ENCODE measurements at places on chromosomes 2 and 18. TPM values are rescaled to one million over a fixed set of nuclear protein-coding genes. Genes with fewer than 3 reads are reported as not detected.

GRCh38 chr2:169237286-169237685 is 125.0 kb downstream of the LRP2 start:
- DNase-seq = no peak

DNA sequence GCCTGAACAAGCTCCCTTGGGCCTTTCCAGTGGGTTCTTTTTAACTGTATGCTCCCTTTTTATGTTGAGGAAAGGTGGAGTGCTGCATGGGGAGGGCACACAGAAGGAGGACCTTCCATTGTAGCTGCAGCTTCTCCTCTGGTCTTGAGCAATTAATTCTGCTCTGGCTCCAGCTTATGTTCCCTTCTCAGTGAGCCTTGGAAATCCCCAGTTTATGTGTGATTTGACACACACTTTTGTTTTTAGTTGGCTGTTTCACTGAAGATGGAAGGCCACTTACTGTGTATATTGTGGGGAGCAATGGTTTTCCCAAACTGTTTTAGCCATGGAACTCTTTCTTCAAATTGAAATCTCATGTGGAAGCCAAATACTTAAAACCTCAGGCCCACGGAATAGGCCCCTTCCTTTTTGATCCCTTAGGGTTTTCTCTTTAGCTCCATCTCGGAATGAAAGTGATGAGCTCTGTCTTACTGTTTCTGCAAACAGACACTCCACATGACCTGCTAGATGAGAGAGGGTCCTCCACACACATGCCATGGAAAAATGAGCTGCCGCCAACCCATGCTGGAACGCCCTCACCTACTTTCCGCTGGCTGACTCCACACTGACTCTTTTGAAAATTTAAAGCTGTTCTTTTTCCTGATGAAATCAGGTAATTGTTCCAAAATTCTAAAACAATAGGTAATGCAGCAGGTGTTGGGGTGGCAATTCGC is 280.9 kb upstream of the SIX2 start:
- no peak for DNase-seq

GRCh38 chr2:121335294-121336290 is 50.6 kb upstream of the TFCP2L1 start:
- DNase-seq = no peak

GRCh38 chr2:220243571-220243970 is 616.1 kb downstream of the SLC4A3 start:
- no peak for DNase-seq

- DNase-seq = no peak
These were observed 97.2 kb downstream of the TDRD15 start for GRCh38 chr2:21220930-21221329.

GRCh38 chr2:167551416-167551815 is 663.1 kb downstream of the XIRP2 start:
- DNase-seq = no peak

DSEL gene
- total RNA-seq = 157 TPM

DNA sequence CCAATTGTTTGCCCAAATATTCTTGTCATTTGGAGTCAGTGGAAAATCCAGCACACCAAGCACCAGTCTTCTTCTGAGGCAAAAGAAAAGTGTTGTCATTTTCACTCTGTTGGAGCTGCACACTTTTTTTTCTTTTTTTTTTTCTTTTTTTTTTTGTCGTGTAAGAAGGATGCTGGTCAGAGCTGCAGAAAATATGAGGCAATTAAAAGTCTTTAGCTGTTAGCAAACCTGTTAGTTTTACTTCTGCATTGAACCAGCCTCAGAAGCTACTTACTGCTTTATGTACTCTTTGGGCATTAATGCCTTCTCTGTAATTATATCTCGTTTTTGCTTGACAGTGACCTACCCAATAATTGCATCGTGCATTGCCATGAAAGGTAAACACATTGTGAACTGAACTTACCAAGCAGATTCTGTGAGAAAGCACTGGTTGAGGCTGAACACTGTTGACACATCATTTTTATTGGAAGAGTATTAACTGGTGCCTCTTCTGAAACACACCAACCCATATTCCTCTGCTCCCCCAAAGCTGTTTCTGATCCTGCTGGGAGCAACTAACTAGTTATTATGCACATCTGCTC is 165.4 kb downstream of the CAPN13 start:
- DNase-seq = no peak

CDH20 gene
- not detected for total RNA-seq

PTPRN gene
- total RNA-seq = 3.5 TPM

DNA sequence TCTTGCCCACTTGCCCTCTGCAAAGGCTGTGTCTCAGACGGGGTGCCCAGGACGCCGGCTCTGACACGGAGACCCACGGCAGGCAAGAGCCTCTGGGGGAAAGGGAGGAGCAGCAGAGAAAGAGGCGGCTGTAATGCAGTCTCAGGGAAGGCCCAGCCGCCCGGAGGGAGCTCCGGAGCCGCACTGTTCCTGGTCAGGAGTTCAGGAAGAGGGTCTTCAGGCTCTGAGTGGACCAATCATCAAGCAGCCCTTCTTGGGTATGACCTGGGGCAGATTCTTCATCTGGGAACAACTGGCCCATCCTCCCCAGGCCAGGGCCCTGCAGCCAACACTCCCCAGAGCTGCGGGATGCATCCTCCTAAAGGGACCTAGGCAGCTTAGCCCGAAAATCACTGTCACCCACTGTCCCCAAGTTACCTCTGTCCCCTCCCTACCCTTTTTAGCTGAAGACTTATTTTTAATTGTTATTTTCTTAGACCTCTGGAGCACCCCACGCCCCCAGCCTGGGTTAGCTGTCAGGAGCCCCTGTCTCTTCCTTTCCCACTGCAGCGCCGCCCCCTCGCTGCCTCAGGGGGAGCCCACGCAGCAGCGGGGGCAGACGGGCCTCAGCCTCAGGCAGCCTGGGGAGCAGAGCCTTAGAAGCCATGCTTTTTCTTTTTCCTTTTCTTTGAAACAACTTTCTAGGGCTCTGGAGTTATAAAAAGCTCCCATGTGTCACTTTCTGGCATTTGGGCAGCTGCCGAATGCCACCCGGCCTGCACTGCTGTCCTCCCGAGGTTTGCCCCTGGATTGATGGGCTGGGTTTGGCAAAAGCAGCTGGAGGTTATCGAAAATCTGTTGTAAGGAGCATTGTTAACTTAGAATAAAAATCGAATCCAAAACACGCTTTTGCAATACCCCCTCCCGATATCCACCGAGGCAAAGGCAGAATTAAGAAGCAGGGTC is 644 bp upstream of the NEU2 start:
- DNase-seq = no peak

GRCh38 chr2:30636311-30636710 is 170.9 kb downstream of the CAPN13 start:
- no peak for DNase-seq

DNA sequence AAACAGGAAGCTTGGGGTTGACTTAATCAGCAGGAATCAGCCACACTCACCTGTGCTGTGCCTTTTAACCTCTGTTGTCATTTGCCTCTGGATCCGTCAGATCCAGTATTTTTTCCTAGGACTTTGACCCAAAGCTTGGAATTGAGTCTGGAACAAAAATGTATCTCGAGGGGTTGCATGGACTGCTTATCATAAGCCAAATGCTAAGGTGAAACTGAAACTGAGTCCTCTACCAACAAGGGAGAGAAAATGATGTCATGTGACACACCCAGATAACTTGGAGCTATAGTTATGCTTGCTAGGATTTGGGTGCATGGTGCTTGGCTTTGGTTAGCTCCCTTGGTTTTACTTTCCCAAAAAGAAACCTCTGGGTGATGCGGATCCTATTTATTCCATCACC is 2158.6 kb upstream of the PIK3C3 start:
- peak; percentile 34 for DNase-seq

GRCh38 chr2:64639691-64640090 is 14.0 kb downstream of the SERTAD2 start:
- no peak for DNase-seq

DNA sequence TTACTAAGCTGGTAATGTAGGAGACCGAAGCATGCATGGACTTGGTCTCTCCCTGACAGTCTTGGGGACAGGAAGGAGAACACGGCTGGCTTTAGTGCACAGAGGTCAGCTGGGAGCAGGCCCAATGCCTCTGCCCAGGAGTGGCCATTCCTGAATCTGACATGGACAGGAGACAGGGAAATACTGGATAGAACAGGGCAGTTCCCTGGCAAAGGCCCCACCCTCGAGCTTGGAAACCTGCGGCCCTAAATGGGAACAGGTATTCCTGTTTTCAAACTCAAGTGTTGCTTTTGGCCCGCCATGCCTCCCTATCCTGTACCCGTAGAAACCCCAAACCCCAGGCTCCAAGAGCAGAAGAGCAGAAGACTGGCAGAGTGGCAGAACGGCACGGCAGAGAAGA is 107.4 kb downstream of the ZNF516 start:
- no peak for DNase-seq

DNA sequence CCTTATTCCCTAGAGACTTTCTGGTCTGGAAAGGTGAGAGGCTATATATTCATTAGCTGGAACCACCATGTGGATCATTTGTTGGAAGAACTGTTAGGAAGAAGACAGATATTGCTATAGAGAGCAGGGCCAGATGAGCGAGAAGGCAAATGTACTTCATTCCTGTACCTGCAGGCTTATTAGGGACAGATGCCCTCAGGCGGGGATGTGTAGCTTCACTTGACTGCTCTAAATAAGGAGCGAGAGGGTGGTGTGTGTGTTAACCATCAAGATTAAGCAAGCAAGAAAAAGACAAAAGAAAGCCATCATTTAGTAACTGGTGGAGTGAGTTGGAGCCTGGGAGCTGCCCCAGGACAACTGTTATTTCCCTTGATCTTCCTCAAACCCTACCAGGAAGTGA is 36.4 kb downstream of the NEDD4L start:
- no peak for DNase-seq

- DNase-seq = no peak
These were observed 27.9 kb downstream of the ZCCHC2 start for GRCh38 chr18:62550746-62551145.

GRCh38 chr18:79933765-79934164 is 17.7 kb downstream of the SLC66A2 start:
- no peak for DNase-seq

TMEM237 gene
- 23.8 TPM for total RNA-seq

DNA sequence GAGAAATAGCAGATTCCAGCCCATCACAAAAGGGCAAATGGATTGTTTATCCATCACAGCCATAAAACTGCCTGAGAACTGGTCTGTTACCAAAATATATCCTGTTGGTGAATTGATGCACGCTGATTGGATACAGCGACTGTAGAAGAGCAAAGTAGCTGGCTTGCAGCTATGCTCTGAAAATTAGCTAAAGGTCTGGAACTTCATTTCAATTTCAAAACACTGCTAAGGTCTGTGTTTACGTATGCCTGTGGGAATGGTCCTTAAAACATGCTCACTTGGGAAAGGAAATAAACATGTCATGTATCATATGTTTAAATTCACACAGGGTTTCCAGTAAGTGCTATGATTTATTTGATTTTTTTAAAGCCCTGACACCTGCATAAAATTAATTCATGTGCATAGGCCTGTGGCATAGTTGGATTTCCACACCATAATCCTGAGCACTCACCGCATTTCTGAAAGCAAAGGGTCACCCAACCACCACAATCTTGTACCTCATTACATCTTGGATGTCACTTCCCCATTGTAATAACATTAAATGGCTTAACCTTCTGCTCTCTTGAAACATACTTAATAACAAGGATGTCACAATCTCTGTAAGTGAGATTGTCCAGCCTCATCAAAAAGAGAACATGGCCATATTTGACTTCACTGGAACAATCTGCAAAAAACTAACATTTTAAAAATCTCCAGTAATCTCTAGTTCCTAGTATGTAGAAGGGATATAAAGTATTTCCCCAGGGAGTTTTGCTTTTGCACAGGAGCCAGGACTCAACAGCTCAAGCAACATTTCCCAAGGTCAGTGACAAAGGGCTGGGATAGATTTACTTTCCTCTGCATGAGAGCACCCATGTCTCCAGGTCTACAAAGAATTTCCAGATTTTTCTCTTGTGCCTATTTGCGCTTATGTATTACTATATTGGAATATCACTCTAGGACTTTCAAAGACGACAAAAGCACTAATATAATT is 109.8 kb downstream of the FARSB start:
- DNase-seq = no peak

GRCh38 chr18:68667121-68667520 is 47.8 kb downstream of the TMX3 start:
- peak; percentile 5 for DNase-seq

DNA sequence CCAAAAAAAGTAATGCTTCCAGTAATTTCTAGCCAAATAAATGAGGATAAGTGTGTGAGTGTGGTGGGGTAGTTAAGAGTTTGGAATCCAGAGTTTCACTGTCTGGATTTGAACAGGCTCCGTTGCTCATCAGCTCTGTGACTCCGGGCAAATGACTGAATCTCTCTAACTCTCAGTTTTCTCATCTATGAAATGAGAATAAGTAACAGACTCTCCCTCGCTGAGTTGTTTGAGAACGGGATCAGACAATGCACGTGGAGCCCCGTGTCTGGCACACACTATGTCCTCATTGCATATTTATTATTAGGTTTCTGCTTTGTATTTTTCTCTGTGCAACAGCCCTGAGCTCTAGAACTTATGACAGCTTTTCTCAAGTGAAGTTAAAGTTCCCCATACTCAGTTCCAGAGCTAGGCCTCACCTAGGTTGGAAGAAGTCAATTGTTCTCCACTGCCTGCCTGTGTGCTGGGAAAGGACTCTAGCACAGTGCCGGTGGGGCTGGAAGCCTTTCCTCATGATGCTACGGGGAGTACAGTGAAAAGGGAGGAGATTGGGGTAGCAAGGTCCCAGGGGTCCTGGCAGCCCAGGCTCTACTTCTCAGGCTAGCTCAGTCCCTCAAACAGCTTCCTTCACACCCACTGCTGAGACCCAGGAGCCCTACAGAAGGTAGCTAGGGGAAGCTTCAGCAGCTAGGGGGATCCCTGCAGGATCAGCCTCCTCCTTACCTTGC is 1.7 kb upstream of the ICOS start:
- DNase-seq = no peak

- DNase-seq = peak; percentile 22
These were observed 76.6 kb downstream of the CPO start for GRCh38 chr2:207015901-207016300.

GRCh38 chr18:29378651-29379136 is 1201.8 kb upstream of the CDH2 start:
- peak; percentile 17 for DNase-seq

DNA sequence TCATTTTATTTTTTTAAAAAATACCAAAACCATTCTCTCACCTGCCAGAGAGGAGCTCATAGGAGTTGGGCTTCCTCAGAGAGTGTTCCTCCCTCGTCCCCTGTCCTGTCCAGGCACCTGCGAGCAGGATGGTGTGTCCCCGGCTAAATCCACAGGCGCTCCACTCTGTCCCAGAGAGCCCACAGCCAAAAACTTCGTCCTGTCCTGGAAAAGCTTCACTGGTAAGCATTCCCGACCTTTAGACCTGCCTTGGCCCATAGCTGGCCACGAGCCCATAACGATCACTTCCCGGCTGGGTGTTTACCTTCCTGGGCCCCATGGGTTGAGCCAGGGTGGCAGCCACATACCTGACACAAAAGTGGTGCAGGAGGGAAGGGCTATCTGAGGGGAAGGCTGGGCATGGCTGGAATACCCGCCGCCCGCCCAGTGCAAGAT is at the start of gene NGEF:
Gene NGEF (minus strand): TSS at position 230 of the 435 bp plus-strand sequence. CDS start 38,366 bp downstream, outside the sequence.
- no peak for DNase-seq

GREB1L gene
- 0.26 TPM for total RNA-seq

GRCh38 chr2:147913701-147914480 is 69.1 kb downstream of the ACVR2A start:
- DNase-seq = peak; percentile 10

MC4R gene
- total RNA-seq = not detected

- peak; percentile 96 for DNase-seq
These were observed 42.7 kb downstream of the ODC1 start for GRCh38 chr2:10405448-10405847.

HK2 gene
- total RNA-seq = 19.3 TPM

Data from fibroblast of lung (primary cell).